HFF-Myc (cell line): ENCODE measurements at places on chromosomes 3 and 15.

GRCh38 chr15:33226559-33227181 is 32.2 kb upstream of the FMN1 start:
- DNase-seq, result no peak

GRCh38 chr3:32968920-32969389 is 17.5 kb downstream of the CCR4 start:
- DNase-seq, result no peak

DNA sequence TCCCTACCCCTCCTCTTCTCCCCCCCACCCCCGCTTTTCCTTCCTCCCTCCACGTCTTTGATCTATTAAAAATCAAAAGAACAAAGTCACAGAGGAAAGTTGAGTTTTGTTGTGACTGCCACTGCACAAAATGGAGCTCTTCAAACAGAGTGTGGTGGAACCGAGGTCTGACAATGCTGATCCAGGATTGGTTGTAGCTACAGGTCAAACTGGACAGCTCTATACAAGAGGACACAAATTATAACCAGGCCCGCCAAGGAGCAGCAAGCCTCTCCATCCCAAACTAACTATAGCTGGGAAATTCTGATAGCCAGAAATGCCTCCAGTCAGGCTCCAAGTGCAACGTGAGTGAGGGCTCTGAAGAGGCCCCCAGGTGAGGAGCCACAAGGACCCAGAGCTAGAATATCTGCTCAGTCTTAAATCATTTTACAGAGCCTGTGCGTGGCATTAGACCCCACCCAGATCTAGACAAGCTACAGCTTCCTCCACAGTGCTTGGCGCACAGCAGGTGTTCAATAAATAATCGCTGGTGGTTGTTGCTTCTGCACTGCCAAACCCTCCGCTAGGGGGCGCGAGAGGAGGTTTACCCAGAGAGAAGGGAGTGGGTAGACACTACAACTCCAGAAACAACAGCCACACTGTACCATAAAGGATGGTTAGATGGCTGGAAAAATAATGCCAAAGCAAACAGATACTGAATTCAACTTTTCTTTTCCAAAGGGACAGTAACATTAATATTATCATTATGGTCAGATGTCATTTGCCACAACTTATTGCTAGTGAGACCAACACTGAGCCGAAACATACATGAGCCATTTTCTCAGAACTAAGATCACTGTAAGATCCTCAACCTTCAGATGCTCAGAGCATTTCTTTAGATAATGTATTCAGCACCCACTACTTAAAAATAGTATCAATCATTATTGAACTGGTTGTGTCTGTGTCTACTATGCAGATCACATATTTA is 44.6 kb downstream of the ZIC4 start:
- peak; percentile 12 for DNase-seq

DNA sequence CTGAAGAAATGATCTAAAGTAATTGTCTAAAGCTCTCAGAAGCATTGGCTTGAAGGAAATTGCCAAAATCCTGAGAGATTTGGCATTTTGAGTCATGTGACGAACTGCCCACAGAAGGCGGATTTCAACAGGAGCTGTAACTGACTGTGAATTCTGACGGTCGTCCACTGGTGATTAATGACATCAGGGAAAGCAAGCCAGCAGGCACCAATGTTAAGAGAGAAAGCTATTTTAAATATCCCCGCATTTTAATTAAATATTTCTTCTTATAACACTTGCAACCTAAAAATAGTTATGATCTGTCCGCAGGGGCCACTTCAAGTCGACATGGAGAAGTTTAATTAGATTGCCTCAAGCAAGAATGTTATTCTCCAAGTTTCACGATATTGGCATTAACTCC is 51.6 kb downstream of the WNT5A start:
- no peak for DNase-seq

- peak; percentile 83 for DNase-seq
These were observed 50.5 kb upstream of the KCNMB2 start for GRCh38 chr3:178485756-178486155.

DNA sequence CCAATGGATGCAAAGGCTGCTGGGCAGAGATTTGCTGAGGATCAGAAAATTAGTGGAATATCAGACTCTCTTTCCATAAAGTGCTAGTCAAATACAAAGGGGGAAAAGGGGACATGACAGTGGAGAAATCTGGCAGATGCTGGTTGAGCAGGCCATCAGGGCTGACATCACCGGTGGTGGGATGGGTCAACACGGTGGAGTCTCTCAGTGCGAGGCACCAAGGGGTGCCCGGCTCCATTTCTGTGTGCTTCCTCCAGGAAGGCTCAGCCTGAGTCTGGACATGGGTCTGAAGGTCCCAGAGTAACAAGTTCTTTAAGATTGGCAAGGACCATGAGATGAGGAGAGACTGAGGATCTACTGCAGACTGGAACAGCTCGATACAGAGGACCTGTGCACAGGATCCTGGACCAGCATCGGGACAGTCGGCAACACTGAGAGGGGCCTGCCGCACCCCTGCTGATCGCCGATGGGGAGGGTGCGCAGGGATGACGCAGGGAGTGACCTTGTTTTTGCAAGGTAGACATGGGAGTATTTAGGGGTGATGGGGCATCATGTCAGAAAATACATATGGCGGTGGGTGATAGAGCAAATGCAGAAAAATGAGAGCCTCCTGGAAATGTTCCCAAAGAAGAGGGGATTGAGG is 92.7 kb downstream of the SEC22A start:
- DNase-seq, result no peak
